ENCODE measurements at places on chromosomes 1 and 21.

- no peak for DNase-seq
Measured at GRCh38 chr1:157751283-157751682, 25.6 kb downstream of the FCRL2 start.

- DNase-seq = peak; percentile 36
Measured at GRCh38 chr1:167272369-167272957, 51.8 kb downstream of the POU2F1 start.

- DNase-seq = no peak
Measured at GRCh38 chr21:16838331-16838730, 674.5 kb upstream of the CXADR start.

- no peak for DNase-seq
Measured at GRCh38 chr1:198619375-198620140, 19.3 kb upstream of the PTPRC start.

- no peak for DNase-seq
Measured at GRCh38 chr1:204889681-204890383, 19.2 kb downstream of the NFASC start.

DNA sequence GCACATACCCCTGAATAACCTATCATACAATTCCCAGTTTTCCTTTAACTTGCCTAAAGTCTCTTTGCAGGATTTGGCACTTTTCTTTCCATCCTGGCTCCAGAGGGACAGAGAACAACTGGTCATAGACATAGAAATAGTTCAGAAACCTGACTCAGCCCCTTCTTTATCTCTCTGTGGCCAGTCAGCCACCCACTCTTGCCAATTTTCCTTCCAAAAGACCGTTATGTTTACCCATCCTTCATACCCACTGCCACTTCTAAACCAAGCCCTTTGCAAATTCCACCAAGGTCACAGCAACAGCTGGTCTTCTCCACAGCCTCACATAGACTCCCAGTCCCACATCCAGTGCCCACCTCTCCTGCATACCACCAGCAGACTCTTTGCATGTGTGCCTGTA is 127.2 kb upstream of the FGGY start:
- no peak for DNase-seq

DNA sequence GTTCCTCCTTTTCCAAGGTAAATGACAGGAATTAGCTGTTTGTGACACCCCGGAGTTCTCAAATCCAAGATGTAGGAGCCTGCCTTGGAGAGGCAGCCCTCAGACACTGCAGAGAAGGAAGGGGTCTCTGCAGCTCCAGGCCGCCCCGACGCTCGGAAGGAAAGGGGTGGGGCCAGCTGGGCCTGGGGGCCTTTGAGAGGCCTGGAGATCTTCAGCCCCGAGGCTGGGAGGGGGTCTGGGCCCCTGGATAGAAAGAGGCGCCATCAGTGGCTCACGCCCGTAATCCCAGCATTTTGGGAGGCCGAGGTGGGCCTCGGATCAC is 1.1 kb upstream of the TNFRSF18 start:
- no peak for DNase-seq

DNA sequence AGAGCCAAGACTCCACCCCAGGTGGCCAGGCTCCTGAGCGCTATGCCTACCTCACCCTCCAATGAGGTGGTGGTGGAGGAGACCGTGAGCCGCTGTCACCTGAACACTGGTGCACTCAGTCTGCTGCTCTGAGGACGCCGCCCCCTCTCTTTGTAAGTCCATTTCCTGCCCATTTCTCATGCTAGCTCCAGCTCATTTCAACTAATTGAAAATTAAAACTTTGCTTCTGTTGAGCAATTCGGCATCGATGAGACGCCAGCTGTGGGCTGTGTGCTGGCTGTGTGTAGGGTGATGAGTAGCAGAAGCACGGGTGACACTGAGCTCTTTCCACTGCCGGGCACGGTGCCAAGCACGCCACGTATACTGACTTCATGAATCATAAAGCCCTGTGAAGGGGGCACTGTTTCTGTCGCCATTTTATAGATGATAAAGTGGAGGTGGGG is 11.2 kb downstream of the TNFRSF1B start:
- DNase-seq = peak; percentile 94

DNA sequence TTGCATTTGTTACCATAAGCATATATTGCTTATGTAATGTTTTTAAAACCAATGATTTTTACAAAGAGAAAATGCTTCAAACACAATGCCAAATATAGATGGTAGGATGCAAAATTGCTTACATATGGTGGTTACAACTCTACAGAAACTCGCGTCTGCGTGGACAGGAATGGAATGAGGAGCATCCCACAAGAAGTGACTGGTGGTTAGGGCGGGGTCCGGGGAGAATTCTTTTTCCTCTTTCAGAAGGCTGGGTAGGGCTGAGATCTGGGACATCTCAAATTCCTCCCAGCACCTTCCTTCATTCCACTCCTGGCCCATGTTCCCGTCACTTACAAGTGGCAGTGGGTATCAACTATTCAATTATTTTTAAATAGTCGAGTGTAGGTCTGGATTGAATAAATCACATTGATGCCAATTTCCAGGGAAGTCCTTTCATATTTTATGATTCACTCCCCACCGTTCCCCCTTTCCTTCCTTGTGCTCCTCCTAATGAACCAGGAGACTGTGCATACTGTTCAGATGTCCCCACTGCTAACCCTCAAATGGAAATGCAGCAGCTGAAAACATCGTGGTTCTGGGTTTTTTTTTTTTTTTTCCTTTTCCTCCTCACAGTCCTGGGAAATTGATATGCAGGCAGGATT is 174.5 kb upstream of the POU3F1 start:
- DNase-seq = no peak

GRCh38 chr1:13860031-13860430 is 160.0 kb downstream of the PRDM2 start:
- no peak for DNase-seq

DNA sequence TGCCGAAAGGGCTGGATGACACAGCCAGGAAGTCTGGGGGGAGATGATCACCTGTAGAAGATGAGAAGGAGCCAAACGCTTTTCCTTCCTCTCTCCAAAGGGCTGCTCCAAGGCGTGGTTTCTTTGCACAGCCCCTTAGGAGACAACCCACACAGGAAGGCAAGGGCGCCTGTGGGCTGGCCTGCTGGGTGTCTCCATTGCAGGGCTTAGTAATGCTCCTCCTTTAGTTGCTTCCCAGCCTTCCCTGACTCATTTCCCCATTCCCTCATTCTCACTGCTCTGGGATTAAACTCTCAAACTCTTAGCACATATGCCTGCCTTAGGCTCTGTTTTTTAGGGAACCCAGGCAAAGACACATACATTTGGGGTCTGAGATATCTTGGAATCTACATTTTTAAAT is 1.7 kb upstream of the CLCA1 start:
- no peak for DNase-seq

Measured in MV-4-11 (cell line).